ENCODE measurements at places on chromosomes 7 and 10.

GRCh38 chr10:99535764-99536337, 3.1 kb downstream of the NKX2-3 start:
- DNase-seq: no peak

GRCh38 chr10:8616166-8616565, 561.7 kb downstream of the GATA3 start:
- DNase-seq: no peak

DNA sequence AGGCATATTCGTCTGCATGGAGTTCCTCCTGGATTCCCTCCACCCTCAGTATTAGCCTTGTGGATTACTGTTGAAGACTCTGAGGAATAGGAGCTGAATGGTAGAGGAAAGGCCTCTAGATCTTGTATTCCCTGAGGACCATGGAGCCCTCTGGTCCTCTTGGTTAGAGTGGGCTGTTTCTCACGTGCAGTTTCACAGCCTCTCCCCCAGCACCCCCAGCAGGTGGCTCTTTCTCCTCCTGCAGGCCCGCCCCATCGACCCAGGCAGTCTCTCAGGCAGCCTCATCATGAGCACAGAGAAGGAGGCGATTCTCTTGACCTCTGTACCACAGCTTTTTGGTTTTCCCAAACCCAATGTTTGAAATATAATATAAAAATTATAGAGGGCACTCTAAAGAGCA, 102.0 kb downstream of the WNT2 start:
- no peak for DNase-seq

- no peak for DNase-seq
These were observed 137.6 kb downstream of the ZNF467 start for GRCh38 chr7:149635561-149636329.

- no peak for DNase-seq
These were observed 32.3 kb downstream of the REEP3 start for GRCh38 chr10:63553473-63553872.

DNA sequence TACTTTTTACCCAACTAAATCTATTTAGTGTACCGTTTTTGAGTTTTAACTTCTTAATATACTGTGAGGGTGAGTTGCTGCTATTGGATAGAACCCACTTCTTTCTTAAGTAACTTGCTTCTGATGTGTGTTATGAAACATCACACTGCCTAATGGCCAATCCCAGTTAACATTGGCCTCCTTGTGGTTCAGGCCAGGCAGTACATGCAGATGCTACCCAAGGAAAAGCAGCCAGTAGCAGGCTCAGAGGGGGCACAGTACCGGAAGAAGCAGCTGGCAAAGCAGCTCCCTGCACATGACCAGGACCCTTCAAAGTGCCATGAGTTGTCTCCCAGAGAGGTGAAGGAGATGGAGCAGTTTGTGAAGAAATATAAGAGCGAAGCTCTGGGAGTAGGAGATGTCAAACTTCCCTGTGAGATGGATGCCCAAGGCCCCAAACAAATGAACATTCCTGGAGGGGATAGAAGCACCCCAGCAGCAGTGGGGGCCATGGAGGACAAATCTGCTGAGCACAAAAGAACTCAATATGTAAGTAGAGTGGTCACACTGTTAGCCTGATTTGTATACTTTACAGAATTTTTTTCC, 39.7 kb downstream of the TES start:
- no peak for DNase-seq

GRCh38 chr7:84895563-84895962, 291.3 kb downstream of the SEMA3D start:
- DNase-seq: no peak

GRCh38 chr7:26777385-26777784, 87.0 kb downstream of the SKAP2 start:
- DNase-seq: no peak

- no peak for DNase-seq
These were observed 1.3 kb downstream of the LDB1 start for GRCh38 chr10:102118867-102119266.

GRCh38 chr7:22662036-22662435, 65.0 kb upstream of the IL6 start:
- no peak for DNase-seq

DNA sequence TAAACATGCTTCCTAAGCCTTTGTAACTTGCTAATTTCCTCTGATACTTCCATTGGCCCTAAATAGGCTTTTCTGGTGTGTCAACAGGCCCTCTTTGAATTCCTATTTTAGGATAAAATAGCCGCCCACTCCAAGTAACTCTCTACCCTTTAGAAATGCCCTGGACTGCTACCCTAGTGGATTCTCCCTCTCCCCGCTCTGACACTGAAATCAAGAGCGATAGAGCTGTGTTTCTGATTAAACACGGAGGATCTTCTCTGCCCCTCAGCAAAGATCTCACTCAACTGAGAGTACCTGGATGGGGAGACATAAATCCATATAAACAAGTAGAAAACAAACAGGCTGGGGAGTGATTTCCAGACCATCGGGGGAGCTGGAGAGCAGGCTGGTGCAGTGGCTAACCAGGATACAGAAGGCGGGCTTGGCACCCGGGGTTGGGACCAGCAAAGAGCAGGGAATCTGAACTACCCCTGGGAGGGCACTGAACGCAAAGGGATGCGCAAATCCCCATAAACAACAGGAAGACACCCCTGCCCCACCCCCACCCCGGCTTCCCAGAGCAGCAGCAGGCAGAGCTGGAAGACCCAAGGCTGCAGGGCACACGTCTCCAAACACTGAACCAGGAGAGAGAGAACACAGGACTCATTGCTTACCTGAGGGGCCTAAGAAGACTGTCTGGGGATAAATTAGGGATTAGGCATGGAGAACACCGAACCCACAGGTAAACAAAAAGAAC, 2.5 kb downstream of the ASB13 start:
- no peak for DNase-seq

DNA sequence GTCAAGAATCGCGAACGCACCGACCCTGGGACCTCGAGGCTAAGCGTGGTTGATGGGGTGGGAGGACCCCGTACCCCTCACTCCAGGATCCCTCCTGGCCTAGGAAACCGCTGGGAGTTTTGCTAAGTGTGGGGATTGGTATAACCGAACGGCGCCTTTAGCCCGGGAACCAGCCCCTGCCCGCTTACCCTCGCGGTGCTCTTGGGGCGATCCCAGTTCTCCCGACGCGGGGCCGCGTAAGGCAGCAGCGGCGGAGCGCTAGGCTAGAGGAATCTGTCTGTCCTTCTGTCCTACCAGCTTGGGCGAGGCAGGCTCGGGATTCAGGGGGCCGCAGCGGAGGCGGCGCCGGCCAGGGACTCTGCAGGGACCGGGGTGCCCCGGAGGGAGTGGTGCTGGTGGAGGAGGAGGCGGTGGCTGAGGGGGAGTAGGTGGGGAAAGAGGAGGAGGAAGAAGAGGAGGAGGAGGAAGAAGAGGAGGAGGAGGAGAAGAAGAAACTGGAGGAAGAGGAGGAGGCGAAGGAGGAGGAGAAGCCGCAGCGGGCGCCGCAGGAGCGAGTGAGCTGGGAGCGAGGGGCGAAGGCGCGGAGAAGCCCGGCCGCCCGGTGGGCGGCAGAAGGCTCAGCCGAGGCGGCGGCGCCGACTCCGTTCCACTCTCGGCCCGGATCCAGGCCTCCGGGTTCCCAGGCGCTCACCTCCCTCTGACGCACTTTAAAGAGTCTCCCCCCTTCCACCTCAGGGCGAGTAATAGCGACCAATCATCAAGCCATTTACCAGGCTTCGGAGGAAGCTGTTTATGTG, 439 bp upstream of the EMX2 start:
- DNase-seq: peak; percentile 95

DNA sequence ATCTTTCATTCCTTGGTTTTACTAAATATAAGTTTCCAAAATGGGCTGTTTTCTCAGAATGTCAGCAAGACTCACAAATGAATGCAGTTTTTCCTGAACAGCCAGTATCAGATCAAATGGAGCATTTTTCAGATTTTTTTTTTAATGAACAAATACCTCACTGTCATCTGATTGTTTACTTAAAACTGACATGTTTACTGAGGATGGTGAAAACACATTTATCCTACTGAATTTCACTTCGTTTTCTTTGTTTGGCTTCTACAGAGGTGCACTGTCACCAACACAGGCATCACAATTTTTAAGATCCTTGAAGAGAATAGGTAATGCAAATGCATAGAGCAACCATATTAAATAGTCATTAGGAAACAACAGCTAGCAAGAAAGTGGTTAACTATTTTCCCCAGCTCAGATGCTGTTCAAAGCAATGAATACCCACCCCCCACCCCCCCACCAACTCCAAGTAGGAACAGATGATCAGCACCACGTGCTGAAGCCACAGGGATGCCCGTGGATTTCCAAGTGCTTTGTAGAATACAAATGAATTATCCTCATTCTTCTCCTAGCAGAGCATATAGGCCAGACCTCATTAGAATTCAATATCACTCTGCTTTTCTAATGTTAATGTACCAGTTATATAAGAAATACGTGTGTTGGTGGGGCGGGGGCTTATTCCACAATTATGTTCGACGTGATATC, 205.9 kb downstream of the SKAP2 start:
- no peak for DNase-seq

- peak; percentile 30 for DNase-seq
These were observed 120.9 kb upstream of the DIP2C start for GRCh38 chr10:810351-810846.

GRCh38 chr7:151857412-151857811, 19.5 kb downstream of the PRKAG2 start:
- no peak for DNase-seq

GRCh38 chr7:33770576-33770975, 134.8 kb upstream of the BMPER start:
- no peak for DNase-seq

DNA sequence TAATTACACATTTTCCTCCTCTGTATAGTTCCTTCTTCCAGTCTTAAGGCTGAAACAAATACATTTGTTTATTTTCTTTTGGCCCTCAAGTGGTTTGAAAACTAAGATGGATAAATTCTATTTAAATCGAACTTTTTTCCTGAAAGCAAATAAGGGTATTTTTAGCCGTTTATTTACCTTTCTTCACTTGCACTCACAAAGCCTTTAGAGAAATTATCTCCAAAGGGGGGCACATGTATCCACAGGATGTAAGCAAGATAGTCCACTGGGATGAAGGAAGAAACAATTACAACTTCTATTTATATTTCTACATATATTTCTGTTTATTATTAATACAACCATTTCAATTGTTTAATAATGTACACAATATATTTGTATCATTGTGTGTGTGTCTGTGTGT, 10.2 kb downstream of the CPA4 start:
- no peak for DNase-seq

- no peak for DNase-seq
These were observed 239.2 kb upstream of the AKR1E2 start for GRCh38 chr10:4586776-4587175.

DNA sequence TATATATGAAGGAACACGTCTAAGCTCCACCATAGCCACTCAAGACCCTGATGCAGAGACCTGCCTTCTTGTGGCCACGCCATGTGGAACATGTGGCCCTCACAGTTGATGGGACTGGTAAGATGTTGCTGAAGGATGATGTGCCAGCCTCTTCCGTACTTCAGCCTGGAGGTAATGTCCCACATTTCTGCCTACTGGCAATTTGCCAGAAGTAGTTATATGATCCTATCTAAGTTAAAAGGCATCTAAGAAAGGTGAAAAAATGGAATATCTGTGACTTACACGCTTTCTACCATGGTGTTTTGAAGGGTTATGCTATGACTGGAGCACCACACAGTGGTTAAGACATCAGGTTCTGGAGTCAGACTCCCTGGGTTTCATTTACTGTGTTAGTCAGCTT, 948.7 kb upstream of the GHITM start:
- DNase-seq: no peak

GRCh38 chr7:29304756-29305155, 110.2 kb downstream of the CHN2 start:
- no peak for DNase-seq

GRCh38 chr7:27438881-27439589, 196.4 kb downstream of the EVX1 start:
- DNase-seq: peak; percentile 15

GRCh38 chr7:137950967-137951366, 50.9 kb downstream of the CREB3L2 start:
- no peak for DNase-seq

- no peak for DNase-seq
These were observed 10.2 kb upstream of the MRPS24 start for GRCh38 chr7:43879477-43879876.

DNA sequence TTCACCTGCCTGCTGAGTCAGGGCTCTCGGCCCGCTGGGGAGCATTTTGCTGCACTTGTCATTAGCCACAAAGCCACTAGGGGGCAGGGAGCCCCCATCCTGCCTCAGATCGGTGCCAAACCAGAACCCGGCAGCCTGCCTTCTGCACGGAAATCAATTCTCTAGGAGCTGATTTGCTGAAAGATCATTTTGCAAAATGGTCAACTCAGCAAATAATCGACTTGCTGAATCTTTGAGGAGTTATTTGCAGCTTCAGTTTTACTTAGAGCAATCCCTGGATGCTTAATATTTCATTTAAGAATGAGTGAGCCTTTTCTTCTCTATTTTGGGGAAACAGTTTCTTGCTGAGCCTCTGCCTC, 1.7 kb upstream of the GIMAP8 start:
- DNase-seq: peak; percentile 55

DNA sequence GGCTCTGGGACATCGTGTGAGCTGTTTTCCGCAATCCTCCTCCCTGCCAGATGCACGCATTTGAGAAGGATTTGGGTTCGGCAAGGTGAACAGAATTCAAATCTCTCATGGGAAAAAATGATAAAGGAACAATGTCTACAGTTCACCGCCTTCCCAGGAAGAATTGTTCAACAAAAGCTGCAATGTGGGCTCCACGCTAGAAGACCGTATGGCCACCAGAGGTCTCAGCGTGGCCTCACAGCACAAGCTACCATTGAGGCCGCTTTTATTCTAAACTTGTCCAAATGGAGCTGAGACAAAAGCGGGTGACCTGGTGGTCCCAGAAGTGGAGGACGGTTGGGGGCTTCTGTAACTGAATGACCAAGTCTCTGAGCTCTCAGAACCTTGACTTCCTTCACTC, 733.1 kb downstream of the PARD3 start:
- DNase-seq: no peak

- DNase-seq: no peak
These were observed 5.8 kb downstream of the FBH1 start for GRCh38 chr10:5895804-5896203.

- DNase-seq: no peak
These were observed 17.3 kb downstream of the GPER1 start for GRCh38 chr7:1105189-1105588.

DNA sequence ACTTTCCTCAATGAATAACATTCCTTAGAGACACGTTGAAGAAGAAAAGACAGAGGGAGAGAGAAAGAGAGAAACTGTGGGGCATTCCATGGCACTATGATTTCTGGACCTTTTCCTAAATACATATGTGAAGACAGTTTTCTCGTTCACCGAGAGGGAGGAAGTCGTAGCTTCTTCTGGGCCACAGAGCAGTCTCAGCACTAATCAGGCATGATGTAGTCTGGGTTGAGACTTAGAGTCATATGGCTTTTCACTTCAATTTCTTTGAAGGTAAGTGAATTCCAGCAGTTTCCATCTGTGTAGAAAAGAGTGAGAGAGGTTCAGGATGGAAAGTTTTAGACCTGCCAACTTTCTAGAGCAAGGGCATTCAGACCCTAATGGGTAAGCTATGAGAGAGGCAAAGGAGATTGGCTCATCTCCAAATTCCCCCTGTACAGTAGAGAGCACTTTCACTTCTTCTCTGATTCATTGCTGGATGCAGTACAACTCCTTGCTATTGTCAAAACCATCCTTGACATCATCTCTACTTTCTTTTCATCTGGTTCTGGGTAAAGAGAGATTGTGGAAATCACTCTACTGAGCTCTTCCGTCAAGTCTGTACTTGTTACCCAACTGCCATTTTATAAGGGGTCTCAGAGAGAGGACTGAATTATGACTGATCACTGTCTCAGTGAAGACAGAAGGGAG, 31.5 kb upstream of the OR9A4 start:
- no peak for DNase-seq

GRCh38 chr10:45592432-45592831, 80.1 kb downstream of the ZFAND4 start:
- DNase-seq: no peak
